ENCODE measurements at places on chromosomes 4 and X. TPM values are rescaled to one million over a fixed set of nuclear protein-coding genes. Genes with fewer than 3 reads are reported as not detected.

The CENPVL1 gene
- not detected for total RNA-seq

The PLP1 gene
- 2.0 TPM for total RNA-seq

GRCh38 chr4:1684506-1685234 lies 557 bp upstream of the FAM53A start:
- DNase-seq = peak; percentile 95

DNA sequence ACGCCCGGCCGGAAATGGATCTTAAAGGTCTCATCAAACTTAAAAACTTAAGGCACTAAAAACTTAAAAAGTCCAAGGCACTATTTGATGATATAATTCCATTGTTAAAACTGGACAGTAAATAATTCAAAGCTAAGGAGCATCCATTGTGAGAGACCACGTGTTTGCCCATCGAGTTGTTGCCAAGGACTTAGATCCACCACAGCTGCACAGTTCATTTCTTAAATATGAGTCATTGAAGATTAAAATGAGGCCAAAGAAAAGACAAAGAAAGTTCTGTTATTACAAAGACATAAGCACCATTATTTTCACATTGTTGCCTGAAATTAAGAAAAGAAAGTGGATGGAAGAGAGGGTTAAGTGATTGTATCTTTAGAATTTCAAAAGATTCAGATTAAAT lies 411.5 kb upstream of the FTHL17 start:
- no peak for DNase-seq

GRCh38 chrX:69100478-69100877 lies 64.8 kb downstream of the PJA1 start:
- no peak for DNase-seq

The FAM156B gene
- total RNA-seq = 44.8 TPM

DNA sequence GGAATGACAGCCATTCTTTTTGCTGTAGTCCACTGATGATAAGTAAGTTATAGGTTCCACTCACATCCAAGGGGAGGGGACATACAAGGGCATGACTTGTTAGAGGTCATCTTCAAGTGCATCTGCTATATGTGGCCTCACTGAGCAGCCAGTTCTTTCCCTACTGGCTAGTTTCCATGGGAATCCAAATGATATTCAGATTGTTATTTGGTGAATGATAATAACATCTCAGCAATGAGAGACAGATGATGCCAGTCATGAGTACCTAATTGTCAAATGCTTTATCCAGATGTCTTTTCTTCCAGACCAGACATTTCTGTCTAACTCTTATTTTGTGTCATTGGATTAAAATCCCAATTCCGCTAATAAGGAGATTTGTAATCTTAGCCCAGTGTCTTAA lies 460.4 kb upstream of the BOD1L1 start:
- DNase-seq = no peak

- DNase-seq = no peak
Measured at GRCh38 chr4:94262163-94263016, 54.7 kb downstream of the SMARCAD1 start.

The SSX3 gene
- not detected for total RNA-seq

DNA sequence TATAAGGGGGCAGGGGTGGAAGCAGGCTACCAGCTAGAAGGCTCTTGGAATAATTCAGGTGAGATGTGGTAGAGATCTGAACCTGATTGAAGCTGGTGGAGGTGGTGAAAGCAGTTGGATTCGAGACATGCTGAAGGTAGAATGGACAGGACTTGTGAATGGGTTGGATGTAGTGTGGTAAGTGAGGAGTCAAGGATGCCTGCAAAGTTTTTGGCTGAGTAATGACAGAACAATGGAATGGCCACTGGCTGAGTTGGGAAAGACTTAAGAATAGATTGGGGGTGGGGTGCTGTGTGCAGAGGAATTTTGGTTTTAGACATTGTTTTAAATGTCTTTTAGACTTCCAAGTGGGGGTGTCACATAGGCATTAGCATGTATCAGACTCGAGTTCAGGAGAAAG lies 33.5 kb downstream of the HPF1 start:
- no peak for DNase-seq

The C4orf51 gene
- not detected for total RNA-seq

GRCh38 chr4:135338181-135338580 lies 1136.6 kb upstream of the PABPC4L start:
- DNase-seq = no peak

The CXCL8 gene
- 3.9 TPM for total RNA-seq

- DNase-seq = no peak
Measured at GRCh38 chr4:79609817-79610216, 201.8 kb upstream of the GK2 start.

DNA sequence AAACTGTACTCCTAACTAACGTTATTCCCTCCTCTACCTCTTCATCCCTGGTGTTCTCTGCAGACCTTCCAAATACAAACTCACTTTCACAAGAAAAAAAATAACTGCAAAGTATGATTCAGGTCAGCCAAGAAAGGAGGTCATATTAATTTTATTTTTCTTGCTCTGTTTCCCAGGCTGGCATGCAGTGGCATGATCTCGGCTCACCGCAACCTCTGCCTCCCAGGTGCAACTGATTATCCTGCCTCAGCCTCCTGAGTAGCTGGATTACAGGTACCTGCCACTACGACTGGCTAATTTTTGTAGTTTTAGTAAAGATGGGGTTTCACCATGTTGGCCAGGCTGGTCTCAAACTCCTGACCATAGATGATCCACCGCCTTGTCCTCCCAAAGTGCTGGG lies 156.6 kb downstream of the CHIC2 start:
- no peak for DNase-seq

DNA sequence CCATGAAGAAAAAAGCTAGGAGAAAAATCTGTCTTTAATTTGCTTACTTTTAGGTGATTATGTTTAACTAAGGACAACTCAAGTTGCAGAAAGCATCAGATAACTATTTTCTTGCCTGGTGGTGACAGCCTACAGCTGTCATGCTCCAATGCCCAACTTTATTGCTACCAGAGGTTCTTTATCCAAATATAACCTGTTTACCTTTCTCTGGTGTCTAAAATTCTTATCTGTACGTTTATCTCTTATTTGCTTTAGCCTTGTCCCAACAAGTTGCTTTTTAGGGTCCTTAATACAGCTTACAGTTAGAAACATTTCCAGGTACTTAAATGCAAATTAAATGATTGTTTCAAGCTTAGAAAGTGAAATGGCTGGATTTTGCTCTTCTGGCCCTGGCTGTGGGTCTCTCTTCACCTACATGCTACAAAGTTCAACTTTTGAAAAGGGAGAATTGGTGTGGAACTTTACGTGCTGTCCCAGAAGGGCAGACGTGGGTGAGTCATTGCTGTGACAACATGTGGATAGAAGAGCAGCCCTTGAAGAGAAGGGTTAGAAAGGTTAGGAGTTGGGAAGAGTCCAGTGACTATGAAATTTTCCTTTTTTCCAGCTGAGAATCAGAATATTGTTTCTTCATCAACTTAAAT lies 60.7 kb downstream of the HPGD start:
- DNase-seq = no peak

The CT45A10 gene
- total RNA-seq = not detected

The TBL1X gene
- total RNA-seq = 16.3 TPM

The ARMCX4 gene
- total RNA-seq = 6.5 TPM

DNA sequence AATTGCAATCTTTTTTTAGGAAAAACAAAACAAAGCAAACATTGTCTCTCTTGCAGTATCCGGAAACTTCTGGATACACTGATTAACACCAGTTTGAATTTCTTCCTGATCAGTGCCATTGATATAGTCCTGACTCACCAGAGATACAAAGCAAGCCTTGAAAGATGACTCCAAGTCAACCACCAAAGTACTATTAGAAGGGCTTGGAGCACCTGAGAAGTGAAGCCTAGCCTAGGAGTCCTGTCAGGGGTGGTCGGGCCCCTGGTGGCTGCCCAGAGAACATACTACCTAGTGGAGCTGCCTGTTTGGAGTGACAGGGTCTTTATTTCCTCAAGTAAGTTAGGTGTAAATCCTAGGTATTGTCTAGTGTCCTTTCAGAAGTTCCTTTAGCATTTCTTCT lies 593.2 kb downstream of the ZNF674 start:
- DNase-seq = no peak

GRCh38 chr4:173531086-173531965 lies 1.3 kb upstream of the HAND2 start:
- DNase-seq = no peak

DNA sequence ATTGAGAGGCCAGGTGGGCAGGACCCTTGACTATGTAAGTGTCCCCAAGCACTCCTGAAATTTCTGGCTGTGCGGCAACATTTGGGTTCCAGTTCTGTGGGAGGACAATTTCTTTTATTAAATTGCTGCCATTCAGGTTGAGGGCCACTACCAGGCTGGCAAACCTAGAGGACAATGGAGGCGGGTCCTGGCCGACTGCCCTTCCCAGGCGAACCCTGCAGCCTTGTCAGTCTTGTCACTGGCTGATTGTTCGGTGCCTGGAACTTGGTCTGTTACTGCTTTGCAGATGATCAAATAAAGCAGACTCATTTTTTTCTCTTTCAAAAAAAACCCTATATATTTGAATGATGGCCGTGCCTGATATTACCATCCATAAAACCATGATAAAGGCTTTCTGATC lies 6.6 kb upstream of the TMEM128 start:
- DNase-seq = no peak

- DNase-seq = no peak
Measured at GRCh38 chrX:154024271-154024670, 4.6 kb upstream of the IRAK1 start.

DNA sequence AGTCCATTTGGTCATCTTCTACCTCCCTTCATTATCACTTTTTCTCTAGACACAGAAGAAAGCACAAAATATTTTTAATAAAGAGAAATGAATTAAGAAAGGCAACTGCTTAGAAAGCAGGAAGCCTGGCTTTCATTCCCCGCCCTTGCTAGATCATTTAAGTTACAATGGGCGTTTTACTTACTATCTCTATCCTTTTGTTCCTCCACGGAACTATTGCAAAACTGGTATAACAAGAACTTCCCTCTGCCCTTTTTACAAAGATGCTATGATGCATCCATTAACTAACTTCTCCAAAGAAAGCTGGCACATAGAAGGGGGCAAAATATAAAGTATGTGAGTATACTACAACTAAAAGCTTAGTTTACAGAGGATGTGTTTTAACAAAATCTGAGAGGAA lies 434.5 kb upstream of the FTHL17 start:
- DNase-seq = no peak

DNA sequence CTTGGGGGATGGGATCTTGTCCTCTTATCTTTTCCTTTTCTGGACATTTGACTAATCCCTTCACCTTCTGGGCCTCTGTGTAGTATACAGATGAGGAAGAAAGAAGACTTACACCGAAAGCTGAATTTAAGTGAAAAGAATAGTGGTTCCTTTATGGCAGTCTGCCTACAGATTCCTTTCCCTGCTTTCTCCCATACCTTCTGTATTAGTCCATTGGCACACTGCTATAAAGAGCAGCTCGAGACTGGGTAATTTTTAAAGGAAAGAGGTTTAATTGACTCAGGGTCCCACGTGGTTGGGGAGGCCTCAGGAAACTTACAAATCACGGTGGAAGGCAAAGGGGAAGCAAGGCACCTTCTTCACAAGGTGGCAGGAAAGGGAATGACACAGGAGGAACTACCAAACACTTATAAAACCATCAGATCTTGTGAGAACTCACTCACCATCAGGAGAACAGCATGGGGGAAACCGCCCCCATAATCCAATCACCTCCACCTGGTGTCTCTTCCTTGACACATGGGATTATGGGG lies 34.0 kb upstream of the CD38 start:
- no peak for DNase-seq

GRCh38 chr4:137531986-137532868 lies at the start of gene PCDH18:
Gene PCDH18 (minus strand): TSS chr4:137532494. CDS start chr4:137532088, 406 bp downstream.
- peak; percentile 44 for DNase-seq

GRCh38 chr4:103046416-103047290 lies 27.1 kb upstream of the SLC9B1 start:
- DNase-seq = peak; percentile 36
